ENCODE measurements at places on chromosomes 6 and 20.

DNA sequence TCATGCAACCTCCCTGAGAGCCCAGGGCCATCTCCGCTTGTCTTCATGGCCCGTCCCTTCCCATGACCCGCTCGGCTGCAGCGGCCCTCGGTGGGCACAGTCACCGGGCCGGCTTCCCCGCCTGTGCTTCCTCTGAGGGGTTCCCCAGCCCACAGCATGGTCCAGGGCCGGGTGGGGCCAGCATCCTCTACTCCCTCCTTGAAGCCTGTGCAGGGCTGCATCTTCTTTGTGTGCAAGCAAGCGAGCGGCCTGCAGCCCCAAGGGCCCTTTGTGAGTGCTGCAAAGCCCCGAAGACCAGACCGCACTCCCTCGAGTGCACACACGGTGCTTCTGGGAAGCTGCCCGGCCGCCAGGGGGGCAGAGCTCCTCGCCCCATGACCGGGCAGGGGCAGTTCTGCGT, 265.8 kb downstream of the TAF4 start:
- no peak for DNase-seq

DNA sequence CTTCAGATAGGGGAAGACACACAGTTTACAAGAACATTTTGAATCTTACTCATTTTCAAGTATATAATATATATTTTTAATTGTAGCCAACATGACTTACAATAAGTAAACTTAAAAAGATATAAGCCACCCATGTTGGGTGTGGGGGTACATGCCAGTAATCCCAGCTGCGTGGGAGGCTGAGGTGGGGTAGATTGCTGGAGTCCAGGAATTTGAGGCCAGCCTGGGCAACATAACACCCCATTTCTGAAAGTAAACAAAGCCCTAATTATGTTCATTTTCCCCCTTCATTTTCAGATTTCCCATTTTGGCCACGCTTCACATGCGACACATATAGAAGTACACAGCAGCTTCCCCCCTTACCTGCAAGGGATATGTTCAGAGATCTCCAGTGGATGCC, 30.5 kb downstream of the SERPINB6 start:
- DNase-seq = no peak

DNA sequence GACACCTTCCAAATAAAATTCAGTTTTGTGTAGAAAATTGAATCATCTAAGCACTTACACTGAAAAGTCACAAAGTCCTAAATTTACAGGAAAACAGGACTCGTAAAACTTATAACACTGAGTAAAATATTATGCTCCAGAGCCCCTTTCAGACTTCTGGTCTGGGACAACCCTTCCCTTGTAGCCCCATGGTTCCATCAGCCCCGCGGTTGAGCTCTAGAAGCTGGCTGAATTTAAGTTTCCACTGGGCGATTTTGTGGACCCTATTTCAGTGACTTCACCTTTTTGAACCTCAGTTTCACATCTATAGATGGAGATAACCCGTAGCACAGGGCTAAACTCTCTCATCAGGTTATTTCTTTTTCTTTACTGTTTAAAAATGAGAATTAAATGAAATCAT, 117.7 kb upstream of the BACH2 start:
- no peak for DNase-seq

DNA sequence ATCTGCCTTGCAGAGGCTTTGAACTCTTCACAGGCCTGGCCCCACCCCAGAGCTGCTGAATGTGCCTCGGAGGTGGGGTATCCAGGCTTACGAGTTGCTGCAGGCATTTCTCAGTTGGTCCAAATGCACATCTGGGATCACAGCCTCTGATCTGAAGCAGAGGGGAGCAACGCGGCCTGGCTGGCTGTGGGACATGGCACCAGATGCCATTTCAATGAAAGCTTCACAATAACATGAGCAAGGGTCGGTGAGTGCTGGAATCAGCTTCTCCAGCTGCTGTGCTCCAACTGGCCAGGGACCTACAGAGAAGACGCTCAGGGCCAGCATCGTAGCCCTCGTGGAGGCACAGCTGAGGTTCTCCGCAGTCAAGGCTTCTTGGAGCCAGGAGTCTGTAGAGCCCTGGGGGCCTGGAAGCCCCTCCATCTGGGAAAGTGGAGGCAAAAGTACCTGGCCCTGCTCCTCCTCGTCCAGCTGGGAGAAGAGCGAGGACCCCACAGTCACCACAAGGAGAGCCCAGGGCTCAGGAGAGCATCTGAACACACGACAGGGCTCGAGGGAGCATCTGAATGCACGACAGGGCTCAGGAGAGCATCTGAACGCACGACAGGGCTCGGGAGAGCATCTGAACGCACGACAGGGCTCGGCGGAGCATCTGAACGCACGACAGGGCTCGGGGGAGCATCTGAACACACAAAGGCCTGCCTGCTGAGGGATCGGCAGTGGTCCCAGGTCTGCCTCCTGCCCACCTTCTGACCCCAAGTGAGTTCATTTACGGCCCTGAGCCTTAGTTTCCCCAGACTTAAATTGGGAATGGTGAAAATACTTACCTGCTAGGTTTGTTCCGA, 165.2 kb downstream of the DLL1 start:
- no peak for DNase-seq

- DNase-seq = no peak
Measured at GRCh38 chr6:24667378-24667803, 514 bp downstream of the ACOT13 start.

DNA sequence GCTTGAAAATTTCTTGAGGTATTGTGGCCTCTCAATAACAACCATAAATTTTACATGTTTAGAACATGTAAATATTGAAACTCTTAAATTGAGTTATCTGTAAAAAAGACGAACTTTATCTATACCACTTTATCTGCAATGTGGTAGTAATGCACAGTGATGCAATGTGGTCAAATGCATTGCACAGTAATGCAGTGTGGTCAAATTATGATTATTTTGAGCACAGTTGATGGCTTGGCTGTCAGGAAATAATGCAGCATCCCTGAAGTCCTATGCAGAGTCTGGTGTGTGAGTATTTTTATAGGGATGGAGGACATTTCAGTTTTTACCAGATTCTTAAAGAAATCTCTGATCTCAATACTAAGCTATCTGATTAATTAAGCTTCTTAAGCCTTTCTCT, 5.1 kb downstream of the TTK start:
- DNase-seq = no peak

DNA sequence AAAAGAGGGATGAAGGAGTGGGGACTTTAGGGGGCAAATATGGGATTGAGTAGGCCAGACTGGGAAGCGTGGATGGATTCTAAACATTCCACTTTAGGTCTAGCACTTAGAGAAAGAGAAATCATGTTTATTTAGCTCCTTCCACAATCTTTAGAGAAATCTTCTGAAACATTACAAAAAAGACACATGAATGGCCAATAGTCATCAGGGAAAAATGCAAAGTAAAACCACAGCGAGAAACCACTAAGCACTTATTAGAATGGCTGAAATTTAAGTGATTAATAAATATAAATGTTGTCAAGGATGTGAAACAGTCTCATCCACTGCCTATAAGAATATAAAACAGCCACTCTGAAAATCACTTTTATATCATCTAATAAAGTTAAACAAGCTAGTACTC, 46.9 kb downstream of the HLA-A start:
- DNase-seq = no peak

DNA sequence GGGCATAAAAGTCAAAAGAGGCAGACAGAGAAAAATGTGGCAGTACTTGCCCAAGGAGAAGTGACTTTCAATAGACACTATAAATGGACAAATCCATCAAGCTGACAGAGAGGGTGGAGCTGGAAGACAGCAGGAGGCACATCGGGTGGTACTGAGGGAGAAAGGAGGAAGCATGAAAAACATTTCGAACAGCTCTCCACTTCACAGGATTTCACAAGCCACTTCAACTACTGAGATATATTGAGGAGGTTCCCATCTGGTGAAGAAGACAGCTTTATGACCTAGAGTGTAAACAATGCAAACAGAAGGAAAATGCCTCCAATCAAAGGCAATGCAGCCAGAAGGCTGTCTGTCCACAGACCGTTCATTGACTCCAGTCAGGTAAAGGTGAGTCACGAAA, 259.4 kb upstream of the ECI2 start:
- DNase-seq = no peak

Measured in stimulated activated naive CD8-positive, alpha-beta T cell treated with anti-CD3 and anti-CD28 coated beads, Interleukin-15, Interleukin-2, amounts not matched to agents 100 U/mL and 50 U/mL, for 24 hours (primary cell).